EH (cell line): ENCODE measurements at places on chromosomes 4 and X.

GRCh38 chr4:89914609-89915550, 20.2 kb downstream of the MMRN1 start:
- DNase-seq = no peak

DNA sequence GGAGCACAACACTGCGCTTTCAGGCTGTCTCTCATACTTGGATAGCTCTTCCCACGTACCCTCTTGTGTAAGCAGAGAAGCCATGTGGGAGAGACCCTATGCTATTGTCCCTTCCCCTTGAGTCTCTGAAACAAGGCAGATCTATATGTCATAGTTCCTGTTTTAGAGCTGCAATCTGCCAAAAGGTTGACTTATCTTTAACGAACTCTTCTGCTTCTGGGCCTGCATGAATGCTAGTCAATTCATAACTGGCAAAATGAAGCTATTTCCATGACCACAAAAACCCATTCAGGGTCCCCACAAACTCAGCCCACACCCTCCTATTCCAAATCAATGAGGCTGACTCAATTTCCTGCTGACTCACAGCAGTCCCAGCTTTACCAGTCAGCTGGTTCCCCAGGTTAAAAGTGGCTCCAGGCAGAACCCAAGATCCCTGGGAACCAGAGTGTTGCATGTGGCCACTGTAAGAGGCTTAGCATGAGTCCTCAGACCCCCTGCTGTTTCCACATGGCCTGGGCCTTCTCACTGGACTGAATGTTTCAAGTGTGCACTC, 25.3 kb upstream of the SOD3 start:
- DNase-seq = peak; percentile 95

DNA sequence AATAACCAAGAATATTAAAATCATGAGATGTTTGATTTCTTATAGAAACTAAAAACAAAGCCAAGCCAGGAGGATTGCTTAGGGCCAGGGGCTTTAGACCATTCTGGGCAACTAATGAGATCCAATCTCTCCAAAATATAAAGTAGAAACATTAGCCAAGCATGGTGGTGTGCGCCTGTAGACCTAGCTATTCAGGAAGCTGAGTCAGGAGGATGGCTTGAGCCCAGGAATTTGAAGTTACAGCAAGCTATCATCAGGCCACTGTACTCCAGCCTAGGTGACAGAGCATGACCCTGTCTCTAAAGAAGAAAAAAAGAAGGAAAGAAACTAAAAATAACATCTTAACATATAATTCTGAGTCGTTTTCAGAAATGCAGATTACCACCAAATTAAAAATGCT, 96.7 kb downstream of the NAF1 start:
- peak; percentile 2 for DNase-seq

- DNase-seq = no peak
Observed at GRCh38 chr4:119581190-119581873, 47.3 kb downstream of the PDE5A start.

DNA sequence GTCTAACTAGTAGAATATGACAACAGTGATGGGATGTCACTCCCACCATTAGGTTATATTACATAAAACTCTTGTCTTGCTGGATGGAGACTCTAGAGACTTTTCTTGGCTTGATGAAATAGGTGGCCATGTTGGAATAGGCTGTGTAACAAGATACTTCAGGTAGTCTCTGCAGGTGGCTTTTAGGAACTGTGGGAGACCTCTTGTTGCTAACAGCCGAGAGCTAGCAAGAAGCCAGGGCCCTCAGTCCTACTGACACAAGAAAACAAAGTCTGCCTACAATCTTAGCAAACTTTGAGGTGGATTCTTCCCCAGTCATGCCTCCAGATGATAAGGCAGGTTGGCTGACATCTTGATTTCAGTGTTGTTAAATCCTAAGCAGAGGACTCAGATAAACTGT, 72.5 kb downstream of the GNL3L start:
- DNase-seq = no peak

- peak; percentile 54 for DNase-seq
Observed at GRCh38 chrX:22922961-22923360, 76.8 kb upstream of the DDX53 start.

GRCh38 chr4:123849495-123849894, 452.9 kb downstream of the SPRY1 start:
- DNase-seq = no peak

- peak; percentile 51 for DNase-seq
Observed at GRCh38 chr4:108029731-108030130, 40.0 kb downstream of the HADH start.

GRCh38 chrX:66914080-66914479, 275.2 kb upstream of the EDA2R start:
- no peak for DNase-seq

GRCh38 chrX:107714206-107714891, 61.2 kb downstream of the TSC22D3 start:
- no peak for DNase-seq

- peak; percentile 63 for DNase-seq
Observed at GRCh38 chrX:100645106-100645505, 1.1 kb downstream of the SRPX2 start.

DNA sequence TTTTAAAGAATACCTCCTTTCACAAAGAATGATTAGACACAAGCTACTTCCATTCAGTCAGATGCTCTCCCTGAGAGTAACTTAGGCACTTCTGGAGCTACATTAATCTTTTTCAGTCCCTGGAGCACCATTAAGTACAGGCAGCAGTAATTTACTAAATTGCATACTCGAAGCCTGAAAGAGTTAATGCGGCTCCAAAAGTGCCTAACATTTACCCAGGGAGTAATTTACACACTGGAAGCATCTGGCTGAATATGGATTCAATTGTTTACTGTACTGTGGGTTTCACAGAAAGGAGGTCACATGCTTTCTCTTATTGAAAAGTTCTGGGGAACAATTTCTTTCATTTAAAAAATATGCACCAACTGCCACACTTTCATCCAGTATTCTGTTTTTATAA, 260.8 kb upstream of the TENM3 start:
- DNase-seq = no peak

DNA sequence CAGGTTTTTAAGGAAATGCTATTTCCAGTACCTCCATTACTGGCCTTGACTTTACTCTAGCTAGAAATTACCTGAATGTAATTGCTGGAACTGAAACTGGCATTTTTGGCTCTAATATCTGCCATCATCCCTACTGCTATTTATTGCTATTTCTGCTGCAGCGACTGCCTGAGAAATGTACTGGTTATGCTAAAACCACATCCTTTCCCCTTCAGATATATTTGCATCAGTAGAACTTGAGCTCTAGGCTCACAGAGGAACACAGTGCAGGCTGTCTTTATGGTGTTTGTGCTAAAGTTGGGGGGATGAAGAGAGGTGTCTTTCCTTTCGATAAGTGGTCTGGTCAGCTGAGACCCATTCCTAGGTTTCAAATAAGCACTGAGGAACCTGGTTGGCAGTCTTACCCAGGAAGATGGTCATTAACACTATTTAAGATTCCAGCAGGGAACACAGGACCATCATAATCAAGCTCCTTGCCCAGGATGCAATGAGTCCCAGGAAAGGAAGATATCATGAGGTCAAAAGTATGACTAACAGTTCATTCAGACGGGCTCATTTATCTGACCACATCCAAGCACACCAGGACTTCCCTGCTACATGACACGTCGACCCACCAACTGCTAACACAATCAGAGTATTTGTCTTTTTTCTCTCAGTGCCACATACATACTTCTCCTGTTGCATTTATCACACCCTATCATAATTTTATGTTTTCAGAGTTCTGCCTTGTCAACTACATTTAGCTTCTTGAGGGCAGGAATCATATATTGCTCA, 137.4 kb downstream of the GABRA3 start:
- no peak for DNase-seq

GRCh38 chr4:56434599-56435139, 746 bp downstream of the PPAT start:
- peak; percentile 74 for DNase-seq

GRCh38 chr4:108533245-108533844, 87.0 kb upstream of the RPL34 start:
- DNase-seq = no peak

GRCh38 chr4:143023239-143023918, 161.3 kb upstream of the USP38 start:
- no peak for DNase-seq

DNA sequence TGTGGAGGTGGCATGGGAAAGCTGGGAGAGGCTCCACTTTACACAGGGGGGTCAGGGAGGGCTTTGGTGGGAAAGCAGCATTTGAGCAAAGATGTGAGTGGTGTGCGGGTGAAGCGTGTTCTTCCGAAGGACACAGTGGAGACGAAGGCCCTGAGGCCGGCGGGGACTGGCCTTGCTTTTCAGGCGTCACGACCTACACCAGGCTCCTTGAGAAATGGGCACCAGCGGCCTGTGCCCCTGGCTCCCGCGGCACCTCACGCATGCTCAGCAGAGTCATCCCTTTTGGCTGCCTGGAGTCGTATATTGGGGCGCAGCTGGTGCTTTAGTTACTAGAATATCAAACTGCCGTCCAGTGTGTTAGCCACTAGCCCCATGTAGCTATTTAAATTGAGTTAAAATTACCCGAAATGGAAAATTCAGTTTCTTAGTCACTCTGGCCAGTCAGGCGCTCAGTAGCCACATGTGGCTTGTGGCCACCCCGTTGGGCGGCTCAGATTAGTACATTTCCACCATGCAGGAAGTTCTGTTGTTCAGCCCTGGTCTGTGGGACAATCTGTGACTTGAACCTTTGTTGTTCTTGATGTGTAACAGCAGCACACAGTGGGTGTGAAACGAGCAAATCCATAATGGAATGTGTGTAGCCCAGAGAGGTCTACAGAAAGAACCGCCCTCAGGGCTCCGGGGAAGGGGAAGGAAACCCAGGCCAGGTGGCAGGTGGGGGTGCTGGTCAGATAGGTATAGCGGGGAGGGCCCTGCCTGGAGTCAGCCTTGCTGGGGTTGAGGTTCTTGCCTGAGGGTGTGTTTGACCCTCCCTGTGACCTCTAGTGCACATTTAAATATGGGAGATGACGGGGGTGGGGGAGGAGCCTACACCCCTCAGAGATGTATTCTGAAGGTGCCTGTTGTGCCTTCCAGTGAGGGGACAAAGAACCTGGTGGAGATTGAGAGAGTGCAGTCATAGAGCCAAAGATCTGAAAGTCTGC, 30.4 kb downstream of the TBC1D14 start:
- no peak for DNase-seq

GRCh38 chr4:148770377-148770776, 328.2 kb upstream of the NR3C2 start:
- DNase-seq = no peak

GRCh38 chrX:144253356-144253755, 369.5 kb downstream of the UBE2NL start:
- DNase-seq = no peak
